Pancreas (tissue), 10 donors: ENCODE measurements at places on chromosomes 2 and 18. TPM values are rescaled to one million over a fixed set of nuclear protein-coding genes. Genes with fewer than 3 reads are reported as not detected.

- no peak for DNase-seq
Observed at GRCh38 chr18:50659091-50660003, 99.5 kb downstream of the MAPK4 start.

DNA sequence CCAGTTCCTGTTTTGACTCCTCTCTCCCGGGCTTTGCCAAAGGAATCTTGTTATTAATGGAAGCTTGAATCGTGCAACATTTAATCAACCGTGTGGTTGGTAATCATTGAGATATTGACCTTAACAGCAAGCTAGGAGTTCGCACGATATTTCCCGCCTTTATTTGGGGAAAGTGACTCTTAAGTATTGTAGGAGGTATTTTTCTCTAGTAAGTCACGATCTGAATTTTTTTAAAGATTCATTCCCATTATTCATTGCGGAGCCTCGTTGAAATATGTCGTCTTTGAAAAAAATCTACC is 663 bp downstream of the NUP35 start:
- no peak for DNase-seq

GRCh38 chr2:181752301-181752700 is 72.0 kb upstream of the NEUROD1 start:
- DNase-seq: no peak

GRCh38 chr2:105814291-105814940 is 69.7 kb downstream of the NCK2 start:
- DNase-seq: no peak

- DNase-seq: no peak
Observed at GRCh38 chr2:71299507-71299906, 32.1 kb upstream of the ZNF638 start.

GRCh38 chr2:225690153-225690552 is 290.6 kb downstream of the NYAP2 start:
- no peak for DNase-seq

DNA sequence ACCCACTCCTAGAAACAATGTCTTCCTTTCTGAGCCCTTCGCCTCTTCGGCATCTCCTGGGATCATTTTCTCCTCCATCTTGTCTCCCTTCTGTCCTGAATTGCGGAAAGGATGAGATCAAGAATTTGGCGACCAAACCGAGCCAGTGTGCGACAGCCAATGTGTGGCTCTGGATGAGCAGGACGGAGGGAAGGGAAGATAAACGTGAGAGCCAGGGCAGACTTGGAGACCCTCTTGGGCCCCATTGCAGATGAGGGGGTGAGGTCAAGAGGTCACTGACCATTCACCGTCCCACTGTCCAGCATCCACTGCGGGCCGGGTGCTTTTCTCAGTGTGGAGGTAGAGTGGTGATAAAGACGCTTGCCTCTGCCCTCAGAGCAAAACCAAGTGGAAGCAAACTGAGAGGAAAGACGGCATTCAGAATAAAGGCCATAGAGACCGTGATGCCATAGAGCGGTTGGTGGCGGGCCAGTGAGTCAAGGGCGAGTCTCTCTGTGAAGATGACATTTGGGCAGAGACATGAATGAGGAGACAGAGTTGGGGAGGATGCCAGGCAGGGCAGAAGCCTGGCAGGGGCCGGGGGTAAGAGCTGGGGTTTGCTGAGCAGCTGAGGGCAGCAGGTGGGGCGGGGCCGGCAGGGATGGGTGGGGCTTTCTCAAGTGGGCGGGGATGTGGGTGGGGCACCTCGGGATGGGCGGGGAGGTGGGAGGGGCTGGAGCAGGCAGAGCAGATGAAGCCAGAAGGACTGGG is 55.6 kb downstream of the ACAA2 start:
- DNase-seq: no peak

- no peak for DNase-seq
Observed at GRCh38 chr2:232637866-232638583, 4.6 kb downstream of the EFHD1 start.

GRCh38 chr2:33782395-33783230 is 183.5 kb upstream of the FAM98A start:
- no peak for DNase-seq

GRCh38 chr2:45533771-45534170 is 77.3 kb downstream of the SRBD1 start:
- DNase-seq: no peak

GRCh38 chr2:13504808-13505207 is 788.1 kb downstream of the TRIB2 start:
- DNase-seq: no peak

DNA sequence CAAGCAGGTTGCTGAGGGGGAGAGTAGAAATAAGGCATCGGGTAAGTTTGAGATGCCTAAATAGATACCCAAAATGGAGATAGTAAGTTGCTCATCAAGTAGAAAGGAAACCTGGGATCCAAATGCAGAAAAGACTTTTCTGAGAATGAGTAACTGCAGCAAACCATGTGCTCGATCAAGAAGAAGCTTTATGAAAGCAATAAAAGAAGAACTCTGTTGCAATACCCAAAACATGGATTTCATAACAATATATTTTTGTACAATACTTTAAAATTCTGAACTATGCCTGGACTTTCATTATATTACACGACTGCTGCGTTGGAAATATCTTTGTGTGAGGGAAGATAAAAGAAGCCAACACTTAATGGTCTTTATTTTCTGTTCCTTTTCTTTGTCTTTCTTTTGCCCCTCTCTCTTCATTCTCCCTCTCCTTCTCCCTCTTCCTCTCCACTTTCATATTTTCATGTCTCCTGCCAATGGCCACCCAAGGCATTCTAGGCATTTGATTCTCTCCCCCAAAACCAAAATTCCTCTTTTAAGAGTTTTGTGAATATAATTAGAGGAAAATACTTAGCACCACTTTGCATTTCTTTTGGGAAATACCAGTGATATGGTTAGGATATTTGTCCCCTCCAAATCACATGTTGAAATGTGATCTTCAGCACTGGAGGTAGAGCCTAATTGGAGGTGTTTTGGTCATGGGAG is 257.6 kb downstream of the MREG start:
- DNase-seq: no peak

DNA sequence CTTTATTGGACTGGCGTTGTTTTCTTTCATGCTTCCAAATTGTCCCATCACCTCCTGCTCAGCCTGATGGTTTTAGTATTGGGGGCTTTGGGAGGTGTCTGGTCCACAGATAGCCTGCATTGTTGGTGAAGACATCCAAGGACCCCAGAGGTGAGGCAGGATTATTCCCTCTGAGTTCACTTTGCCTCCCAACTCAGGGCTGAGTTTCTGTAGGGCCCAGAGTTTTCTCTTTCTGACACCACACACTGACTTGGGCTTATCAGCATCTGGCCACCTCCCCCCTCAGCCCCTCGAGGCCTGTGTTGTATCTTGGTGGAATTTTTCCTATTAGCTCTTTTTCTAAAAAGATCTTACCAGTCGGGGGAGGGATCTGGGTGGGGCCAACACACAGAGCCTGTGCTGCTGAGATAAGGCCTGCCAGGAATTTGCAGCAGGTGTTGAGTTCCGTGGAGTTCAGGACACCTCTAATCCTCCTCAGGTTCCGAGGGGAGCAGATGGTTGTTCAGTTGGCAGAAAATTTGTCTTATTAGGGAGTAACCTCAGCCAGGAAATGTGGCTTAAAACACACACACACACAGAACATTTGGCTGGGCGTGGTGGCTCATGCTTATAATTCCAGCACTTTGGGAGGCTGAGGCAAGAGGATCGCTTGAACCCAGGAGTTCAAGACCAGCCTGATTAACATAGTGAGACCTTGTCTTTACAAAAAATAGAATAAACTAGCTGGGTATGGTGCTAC is 7.3 kb downstream of the EMILIN2 start:
- DNase-seq: peak; percentile 43

DNA sequence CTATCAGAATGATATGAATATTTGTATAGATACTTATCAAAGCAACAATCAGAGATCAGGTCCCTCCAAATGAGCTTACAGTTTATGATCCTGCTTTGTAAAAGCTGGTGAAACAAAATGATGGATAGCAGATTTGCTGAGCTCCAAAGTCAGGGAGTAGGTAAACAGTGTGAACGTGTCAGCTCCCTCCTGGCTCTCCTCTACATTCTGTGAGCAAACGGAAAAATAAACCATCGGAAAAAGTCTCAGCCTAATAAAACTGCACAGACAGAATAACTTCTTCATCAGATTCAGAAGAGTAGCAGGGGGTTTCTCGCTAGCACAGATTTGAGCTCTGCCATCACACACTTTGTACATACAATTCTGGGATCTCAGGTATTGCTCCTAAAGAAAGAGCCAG is 51.3 kb downstream of the BCL11A start:
- no peak for DNase-seq

DNA sequence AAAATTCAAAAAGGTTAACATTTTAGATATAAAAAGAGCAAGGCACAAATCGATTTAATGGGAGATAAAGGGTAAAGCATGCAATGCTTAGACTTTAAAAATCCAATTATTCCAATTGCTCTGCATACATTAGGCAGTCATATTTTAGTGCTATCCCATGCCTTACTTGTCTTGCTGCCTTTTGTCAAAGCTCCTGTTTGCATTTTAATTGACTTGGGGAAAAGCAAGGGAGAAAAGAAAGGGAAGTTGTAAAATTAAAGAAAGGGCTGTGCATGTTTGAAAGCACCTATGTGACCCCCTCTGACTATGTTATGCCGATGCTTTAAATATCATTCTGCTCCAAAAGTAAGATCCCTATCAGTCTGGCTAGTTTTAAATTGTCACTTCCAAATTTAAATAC is 193.7 kb upstream of the VWC2L start:
- DNase-seq: no peak

DNA sequence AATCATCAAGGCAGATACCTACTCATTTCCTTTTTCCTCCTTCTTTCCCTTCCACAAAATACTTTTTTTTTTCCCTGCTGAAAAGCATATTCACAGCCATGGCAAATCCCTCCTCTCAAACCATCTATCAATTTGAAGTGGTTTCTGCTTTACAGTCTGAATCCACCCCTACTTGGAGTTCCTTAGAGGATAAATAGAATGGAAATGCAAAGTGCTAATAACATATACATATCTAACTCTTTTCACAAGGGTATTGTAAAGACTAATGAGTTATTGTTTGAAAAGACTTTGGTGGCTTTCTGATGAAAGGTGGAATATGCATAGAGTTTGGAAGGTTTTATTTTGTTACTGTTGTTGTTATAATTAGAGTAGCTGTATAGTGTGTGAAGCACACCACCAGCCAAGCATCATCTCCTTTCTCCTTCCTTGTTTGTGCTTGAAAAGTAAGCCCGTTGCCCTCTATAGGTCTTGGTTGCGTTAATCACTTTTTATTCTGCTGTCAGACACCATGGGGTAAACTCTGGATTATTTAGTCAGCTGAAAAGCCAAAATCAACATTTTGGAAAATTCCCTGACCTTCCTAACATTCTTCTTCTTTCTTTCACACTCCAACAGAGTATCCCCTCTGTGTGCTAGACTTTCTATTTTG is 2126.9 kb upstream of the CELF4 start:
- DNase-seq: no peak

GRCh38 chr2:99898336-99899048 is 243.9 kb downstream of the AFF3 start:
- DNase-seq: no peak

GRCh38 chr2:190771726-190772125 is 108.9 kb upstream of the GLS start:
- no peak for DNase-seq

- no peak for DNase-seq
Observed at GRCh38 chr2:12484536-12485115, 232.1 kb upstream of the TRIB2 start.

DNA sequence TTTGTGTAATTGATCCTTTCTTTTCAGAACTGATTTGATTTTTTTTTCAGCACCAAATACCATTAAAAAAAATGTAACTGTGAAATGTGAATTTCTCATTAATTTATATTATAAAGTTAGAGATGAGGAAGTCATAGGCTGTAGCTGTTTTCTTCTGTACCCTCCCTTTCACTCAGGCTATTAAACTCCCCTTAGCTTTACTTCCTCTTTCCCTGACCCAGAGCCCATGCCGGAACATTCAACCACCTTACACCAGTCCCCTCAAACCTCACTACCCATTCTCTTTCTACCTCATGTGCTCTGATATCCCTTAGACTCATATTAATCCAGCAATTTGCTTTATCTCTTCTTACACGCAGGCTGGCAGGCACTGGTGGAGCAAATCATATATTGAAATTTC is 12.4 kb downstream of the GALNT5 start:
- DNase-seq: no peak

GRCh38 chr2:20576598-20577115 is 74.2 kb downstream of the HS1BP3 start:
- no peak for DNase-seq

DNA sequence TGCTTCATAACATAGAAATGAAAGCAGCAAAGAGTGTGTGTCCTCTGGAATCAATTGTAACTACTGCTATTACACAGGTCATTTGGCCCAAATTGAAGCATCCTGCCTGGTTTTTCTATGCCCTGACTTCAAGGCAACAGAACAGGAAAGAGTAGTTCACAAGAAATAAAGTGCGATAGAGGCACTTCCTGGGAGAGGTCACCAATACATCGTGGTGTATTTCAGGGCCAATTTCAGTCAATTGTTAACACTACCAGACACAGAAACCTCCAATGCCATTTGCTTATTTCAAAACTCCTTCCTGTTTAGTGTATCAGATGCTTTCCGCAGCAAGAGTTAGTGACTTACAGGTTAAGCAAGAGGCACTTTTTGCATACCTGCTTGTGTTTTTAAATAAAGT is 292.1 kb downstream of the ETAA1 start:
- no peak for DNase-seq

GRCh38 chr2:164205347-164205746 is 415.9 kb downstream of the GRB14 start:
- DNase-seq: no peak

DNA sequence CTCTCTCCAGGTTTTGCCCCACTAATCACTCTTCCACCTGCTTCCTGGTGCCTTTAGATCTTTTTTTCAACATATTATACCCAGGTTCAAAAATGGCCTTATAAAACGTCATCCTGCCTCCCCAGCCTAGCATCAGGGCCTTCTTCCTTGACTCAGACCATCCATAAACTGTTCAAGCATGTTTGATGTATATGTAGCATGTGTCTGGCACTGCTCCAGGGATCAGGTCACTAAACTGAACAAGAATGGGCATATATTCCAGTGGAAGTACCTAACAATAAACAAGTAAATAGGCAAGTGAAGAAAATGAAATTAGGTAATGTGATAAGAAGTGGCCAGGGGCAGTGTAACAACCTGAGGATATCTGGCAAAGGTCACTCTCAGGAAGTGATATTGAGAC is 141.2 kb downstream of the TRIB2 start:
- no peak for DNase-seq

GRCh38 chr2:239726631-239727181 is 298.4 kb downstream of the NDUFA10 start:
- no peak for DNase-seq

GRCh38 chr2:13240789-13241487 is 524.2 kb downstream of the TRIB2 start:
- no peak for DNase-seq

Gene ALK
- total RNA-seq: 0.17 TPM

Gene SFTPB
- total RNA-seq: not detected

Gene SLC16A14
- 1.4 TPM for total RNA-seq

Gene STAT4
- 2.4 TPM for total RNA-seq

Gene KLHL14
- not detected for total RNA-seq

Gene POLR1A
- 9.6 TPM for total RNA-seq

Gene DYSF
- total RNA-seq: 5.5 TPM

Gene RAB3GAP1
- total RNA-seq: 18.3 TPM

Gene MALL
- total RNA-seq: 2.4 TPM

Gene CDH20
- total RNA-seq: not detected

Gene ADRA2B
- 0.50 TPM for total RNA-seq

Gene CDKL4
- total RNA-seq: 0.71 TPM
